HCT116 (cell line): ENCODE measurements at places on chromosomes 5 and 9.

GRCh38 chr5:84285641-84286637 lies 98.7 kb downstream of the EDIL3 start:
- no peak for DNase-seq

GRCh38 chr9:123138163-123138562 lies 104.7 kb downstream of the GPR21 start:
- DNase-seq, result no peak

GRCh38 chr5:167820101-167820990 lies 471.1 kb upstream of the WWC1 start:
- DNase-seq, result no peak

GRCh38 chr5:173768891-173769290 lies 119.3 kb upstream of the CPEB4 start:
- DNase-seq, result no peak

DNA sequence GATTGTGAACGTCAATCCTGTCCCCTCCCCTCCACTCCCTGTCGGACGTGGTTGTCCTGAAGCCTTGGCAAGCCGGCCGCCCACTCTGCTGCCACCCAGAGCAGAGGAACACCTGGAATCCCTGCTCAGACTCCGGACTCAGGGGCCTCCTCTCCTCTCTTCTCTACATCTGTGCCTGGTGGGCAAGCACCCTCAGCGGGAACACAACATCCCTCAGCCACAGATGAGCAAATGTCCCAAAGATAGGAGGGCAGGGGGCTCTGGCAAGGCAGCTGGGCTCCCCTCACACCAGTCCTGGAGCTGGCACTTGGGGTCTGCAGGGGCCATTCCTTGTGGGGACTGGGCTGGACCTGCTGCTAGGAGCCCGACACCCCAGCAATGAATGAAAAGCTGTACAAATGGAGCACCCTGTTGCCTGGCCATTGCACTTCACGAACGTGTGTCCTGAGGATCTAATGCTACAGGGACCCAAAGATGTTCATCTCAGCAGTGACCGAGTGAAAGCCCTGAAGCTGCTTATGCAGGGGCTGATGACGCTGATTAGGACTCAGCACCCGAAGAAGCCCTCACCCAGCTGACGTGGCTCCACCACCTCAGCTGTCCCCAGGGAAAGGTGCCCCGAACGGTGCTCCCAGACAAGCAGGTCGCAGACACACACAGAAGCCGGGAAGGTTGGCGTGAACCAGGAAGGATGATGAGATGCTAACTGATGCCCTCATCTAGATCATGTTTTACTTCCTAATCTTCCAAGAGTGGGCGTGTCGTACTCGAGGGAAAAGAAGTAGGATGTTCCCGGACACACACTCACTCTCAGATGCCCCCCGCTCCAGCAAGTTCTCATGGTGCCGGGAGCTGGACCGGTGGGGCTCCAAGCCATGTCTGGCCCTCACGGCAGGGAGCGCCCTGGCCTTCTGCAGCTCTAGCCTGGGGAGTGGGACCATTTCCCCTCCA lies 177.0 kb upstream of the PPP1R26 start:
- DNase-seq, result no peak

DNA sequence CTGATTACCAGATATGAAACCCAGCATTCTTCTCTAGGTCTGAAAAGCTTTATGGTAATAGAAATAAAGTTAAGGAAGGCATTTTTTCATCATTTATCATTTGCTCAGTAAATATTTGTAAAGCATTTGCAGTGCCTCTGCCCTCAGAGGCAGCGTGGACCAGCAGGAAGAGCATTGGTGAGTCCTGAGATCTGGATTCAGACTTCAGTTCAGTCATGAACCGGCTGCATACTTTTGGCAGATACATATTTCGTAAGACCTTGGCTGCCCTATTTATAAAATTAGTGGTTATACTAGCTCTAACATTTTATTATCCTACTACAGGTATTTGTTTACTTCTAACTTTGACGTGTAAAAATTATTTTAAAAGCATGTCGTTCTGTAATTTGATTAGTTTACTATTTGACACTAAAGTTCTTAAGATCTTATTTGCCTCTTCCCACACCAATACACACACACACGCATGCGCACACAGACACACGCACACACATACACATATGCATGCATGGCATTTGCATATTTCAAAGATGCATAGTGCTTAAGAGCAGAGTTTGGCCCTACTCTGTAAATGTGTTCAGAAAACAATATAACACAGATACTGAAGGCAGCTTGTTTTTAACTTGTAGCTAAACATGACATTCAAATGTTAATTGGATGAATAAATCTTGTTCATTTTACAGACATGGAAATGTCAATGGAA lies 101.9 kb downstream of the RPS23 start:
- no peak for DNase-seq

DNA sequence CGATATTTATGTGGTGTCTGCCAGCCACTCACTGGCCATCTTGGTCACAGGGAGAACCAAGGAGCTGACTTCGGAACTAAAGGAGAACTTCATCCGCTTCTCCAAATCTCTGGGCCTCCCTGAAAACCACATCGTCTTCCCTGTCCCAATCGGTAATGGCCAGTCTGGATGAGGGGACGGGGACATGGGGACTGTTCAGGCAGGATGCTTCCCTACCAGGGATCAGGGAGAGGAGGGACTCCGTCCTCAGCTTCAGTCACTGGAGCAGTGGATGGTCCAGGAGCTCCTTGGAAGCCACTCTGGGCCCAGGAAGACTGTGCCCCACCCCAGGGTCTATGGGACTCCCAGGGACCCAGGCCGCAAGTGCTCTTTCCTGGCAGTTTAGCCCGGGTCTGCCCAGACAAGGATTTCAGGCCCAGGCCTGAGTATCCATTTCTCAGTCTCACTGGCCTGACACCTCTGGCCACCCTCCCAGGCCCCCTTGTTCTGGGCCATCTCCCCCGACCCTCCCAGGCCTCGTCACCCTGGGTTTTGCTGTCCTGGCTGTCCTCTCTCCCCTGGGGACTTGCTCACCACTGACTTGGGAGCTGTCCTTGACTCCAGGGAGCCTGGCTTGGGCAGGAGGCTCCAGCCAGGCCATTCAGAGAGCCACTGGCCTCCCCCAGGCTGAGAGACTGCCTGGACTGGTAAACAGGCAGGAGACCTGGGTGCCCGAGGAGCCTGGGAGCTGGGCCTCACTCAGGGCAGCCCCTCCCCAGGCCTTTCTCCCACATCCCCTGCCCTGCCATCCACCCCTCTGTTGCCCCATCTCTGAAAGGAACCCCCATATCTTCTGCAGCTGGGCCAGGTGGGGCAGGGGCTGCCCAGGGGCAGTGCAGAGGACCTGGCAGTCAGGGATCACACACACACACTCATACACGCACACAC lies 3.1 kb downstream of the LCN2 start:
- no peak for DNase-seq

GRCh38 chr9:134235366-134235765 lies 71.0 kb upstream of the RNU6ATAC start:
- no peak for DNase-seq

DNA sequence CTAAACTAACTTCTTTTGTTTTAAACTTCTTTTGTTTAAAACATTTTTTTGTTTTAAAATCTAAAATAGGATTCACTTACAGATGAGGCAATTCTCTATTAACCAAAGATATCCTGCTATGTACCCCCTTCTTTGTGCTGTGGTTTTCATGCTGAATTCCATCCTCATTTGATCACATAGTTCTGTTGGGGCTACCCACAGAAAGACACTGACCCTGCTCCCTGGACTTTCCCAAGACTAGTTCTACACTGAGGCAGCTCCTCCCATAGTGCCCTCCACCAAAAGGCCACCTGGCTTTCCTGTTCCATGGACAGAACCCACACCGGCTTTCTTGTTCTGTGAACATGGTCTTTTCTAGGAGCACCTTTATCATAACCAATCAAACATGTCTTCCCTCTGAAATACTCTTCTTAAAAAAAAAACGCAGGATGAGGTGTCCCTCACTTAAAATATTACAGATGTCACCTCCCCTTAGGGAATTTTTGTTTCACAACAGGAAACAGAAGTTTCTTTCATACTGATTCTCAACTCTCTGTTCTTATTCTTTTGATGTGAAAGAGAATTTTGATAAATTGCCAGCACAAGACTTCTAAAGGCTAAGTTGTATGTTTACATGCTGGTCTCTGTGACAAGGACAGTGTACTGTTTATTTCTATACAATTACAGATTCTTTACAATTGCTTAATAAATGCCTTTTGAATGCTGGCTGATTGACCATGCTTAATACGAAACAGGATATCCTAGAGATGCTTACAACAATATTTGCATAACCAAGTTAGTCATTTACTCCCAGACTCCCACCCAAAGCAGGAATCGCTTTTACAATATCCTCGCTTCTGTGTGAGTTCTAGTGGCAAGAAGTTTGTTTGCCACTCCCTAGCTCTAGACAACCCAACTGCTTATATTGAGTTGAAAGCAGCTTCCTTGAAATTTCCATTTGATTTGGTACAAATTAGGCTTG lies 300.4 kb downstream of the DTWD2 start:
- no peak for DNase-seq

DNA sequence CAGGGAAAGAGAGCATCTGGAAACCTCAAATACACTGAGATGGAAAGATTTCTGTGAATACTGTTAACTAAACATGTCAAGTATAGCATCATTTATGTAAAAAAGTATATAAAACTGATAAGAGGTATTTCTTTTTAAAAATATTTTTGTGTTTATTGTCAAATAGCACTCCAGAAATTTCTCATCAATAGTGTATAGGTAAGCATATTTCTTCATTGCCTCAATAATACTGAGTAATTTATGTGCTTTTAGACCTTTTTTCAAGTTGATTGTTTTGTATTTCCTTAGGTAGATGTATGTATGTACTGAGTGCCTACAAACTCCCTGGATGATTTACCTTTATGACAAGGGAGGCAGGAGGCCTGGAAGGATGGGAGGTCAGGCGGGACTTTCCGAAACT lies 196.3 kb downstream of the ROR2 start:
- DNase-seq, result no peak

DNA sequence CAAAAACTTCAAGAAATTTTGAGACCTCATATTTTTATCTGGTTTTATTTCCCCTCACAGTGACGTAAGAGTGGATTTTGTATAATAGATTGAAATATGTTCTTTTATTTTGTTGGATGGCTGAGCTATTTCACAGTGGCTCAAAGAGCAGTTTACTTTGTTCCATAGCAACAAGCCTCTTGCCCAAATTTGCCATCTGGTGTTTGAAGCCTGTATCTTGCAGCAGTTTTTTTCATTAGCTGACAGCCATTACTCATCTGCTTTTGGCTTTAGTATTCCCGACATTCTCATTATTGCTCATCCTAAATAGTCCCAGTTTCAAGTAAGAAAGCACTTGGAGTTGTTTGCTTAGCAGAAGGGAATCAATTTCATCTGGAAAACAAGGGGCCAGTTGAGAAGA lies 36.3 kb downstream of the GDA start:
- DNase-seq, result no peak

GRCh38 chr5:108122702-108123101 lies 259.2 kb downstream of the FBXL17 start:
- no peak for DNase-seq

- DNase-seq, result no peak
These were observed 213.2 kb upstream of the RPS23 start for GRCh38 chr5:82491397-82491796.

DNA sequence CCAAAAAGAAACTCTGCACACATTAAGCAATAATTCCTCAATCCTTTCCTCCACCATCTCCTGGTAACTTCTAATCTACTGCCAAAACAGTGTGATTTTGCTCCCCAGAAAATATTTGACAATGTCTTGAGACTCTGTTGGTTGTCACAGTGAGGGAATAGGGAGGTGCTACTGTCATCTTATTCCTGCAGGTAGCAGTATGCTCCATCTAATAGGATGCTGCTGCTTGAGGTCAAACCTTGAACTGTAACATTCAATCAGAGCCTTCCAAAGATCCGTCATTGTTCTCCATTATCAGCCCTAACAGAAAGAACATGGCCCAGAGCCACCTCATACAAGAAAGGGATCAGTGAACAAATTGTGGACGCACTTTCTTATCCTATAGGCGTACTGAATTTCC lies 514.7 kb upstream of the GRIN3A start:
- DNase-seq, result no peak

GRCh38 chr5:127830829-127831598 lies 127.8 kb downstream of the CCDC192 start:
- no peak for DNase-seq

GRCh38 chr5:134029156-134029555 lies 24.4 kb upstream of the VDAC1 start:
- DNase-seq, result no peak

DNA sequence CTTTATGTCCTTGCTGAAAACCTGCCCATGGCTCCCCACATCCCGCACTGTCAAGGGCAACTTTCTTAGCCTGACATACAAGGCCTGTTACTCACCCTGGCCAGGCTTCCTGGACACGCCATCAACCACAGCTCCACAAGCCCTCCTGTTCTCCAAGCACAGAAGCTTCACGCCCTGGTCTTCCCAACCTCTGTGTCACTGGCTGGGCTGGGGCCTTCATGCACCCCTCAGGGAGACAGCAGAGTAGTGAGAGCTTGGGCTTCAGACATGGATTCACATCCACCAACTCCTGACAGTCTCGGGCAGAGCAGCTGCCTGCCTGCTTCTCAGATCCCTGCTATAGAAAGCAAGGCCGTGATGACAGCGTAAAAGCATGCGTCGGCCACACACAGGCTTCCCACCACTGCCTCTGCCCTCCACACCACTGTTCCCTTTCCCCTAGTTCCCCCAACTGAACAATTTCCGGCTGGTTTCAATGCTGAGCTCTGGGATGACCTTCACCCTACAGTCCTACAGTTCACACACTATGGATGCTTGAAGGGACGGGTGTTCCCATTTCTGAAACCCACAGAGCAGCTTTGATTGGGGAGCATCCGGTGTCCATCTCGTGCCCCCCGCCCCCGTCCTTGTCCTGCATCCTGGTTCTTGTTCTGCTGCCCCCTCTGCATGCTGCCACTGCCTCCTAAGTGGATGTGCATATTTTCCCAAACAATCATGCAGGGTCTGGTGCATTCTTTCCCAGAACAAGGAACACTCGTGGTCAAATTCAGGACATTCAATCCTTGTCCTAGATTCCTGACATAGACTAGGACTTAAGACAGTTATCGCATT lies 33.4 kb upstream of the ADAMTS2 start:
- no peak for DNase-seq

- no peak for DNase-seq
These were observed 67.0 kb downstream of the HAPLN1 start for GRCh38 chr5:83653669-83654068.

DNA sequence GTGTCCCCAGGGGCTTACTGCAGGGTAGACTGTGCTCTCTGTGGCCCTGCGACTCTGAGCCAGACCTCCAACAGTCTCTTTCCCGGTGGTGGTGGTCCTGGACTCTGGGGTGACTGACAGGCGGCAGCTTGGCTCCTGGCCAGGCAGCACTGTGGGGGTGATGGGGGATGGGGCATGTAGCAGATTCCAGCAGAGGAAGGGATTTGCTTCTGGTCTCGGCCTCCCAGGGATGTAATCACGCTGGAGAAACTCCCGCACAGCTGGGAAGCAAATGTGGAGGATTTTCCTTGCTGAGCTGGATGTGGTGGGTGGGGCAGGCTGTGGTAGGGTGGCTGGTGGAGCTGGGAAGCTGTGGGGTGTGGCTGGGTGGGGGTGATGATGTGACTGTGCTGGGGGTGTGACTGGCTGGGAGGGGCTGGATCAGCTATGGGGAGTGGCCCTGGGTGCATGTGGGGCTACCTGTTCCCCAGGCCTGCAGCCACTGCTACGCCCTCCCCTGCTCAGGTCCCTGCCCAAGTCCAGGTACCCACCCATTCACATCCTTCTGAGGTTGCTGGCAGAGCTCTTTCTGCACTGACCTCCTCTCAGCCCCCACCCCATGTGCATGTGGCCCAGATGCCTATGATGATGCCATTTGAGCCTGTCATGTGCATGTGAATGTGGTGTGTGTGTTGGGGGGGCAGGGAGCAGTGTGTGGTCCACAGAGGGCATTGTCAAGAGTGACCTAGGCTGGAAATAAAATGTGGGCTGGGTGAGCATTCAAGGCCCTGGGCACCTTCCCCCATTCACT lies 3.8 kb downstream of the NDST1 start:
- DNase-seq, result no peak
